ENCODE measurements at places on chromosomes 4 and X.

DNA sequence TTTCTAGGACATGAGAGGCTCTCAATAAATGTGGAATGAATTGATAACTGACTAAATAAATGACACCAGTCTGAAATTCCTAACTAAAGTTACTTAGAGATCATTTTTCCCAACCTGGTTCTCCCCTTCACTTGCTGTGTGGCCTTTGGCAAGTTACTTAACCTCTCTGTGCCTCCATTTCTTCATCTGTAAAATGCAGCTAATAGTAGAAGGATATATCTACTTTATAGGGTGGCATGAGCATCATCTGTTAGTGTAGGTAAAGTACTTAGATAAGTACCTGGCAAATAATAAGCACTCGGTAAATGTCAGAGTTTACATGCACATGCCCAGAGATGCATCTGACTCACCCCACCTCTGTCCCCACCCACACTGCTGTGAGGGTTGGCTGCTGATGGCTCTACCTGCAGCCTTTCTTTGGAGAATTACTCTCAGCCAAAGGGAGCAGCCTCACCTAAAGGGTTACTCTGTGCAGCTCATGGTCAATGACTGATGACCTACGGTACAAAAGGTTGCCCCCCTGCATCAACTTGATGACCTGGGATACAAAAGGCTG, 139.3 kb downstream of the CHIC2 start:
- DNase-seq = no peak

DNA sequence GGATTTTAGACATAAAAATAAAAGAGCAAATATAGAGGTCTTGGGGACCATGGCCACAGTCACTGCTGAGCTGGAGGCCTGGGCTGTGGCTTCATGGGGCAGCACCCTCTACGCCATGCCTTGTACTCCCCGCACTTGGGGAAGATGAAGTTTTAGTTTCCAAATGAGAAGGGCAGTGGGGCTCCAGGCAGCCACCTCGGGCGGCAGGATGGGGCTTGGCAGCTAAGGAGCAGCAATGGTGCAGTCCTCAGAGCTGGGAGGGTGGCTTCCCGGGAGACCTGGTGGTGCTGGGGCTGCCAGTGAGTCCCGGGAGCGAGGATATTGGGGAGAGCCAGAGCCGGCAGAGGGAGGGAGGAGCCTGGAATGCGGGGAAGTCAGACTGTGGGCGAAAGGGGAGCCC, 2.4 kb downstream of the CXCR3 start:
- no peak for DNase-seq

GRCh38 chr4:108902769-108903168, 139.9 kb upstream of the ETNPPL start:
- DNase-seq = no peak

- no peak for DNase-seq
These were observed 244.6 kb downstream of the NKX6-1 start for GRCh38 chr4:84254537-84254936.

- no peak for DNase-seq
These were observed 479.5 kb upstream of the FAM47C start for GRCh38 chrX:36528661-36529060.

- DNase-seq = no peak
These were observed 103.6 kb downstream of the UCHL1 start for GRCh38 chr4:41360214-41360920.

Measured in kidney epithelial cell (primary cell).